Activated T-helper 2 cell treated with anti-CD3 and anti-CD28 coated beads, Interferon-gamma antibody, Interleukin-2, Interleukin-4, amounts not matched to agents 10 μg/mL and 5 μg/mL and 100 μg/mL, durations not matched to agents 14 hours and 24 hours and 36 hours (primary cell): ENCODE measurements at places on chromosomes 2 and 18. TPM values are rescaled to one million over a fixed set of nuclear protein-coding genes. Genes with fewer than 3 reads are reported as not detected.

DNA sequence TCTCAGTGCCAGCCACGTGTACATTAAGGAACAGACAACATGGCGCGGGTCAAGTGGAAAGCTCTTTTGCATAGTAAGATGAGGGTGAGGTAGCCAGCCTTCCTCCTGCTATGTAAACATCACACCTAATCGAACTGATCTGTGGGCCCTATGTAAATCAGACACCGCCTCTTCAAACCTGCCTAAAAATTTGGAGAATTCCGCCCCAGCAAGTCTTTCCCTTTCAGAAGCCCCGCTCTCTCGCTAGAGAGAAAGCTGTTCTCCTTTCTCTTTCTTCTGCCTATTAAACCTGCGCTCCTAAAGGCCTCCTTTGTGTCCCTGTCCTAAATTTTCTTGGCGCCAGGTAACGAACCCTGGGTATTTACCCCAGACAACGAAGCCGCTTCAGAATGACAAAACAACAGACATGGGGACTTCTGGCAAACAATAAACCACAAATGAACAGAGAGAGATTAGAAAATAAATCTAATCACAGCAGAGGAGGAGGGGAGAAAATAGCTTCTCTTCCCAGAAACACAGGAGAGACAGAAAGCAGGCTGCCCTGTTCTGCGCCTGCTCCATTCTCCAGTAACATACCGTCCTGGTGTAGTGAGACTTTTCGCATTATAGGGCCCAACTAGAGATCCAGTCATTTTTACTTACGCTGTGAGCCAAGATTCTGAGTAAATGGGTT lies 31.9 kb upstream of the CYP1B1 start:
- no peak for DNase-seq

- no peak for DNase-seq
Measured at GRCh38 chr2:1593371-1594122, 150.8 kb downstream of the PXDN start.

DNA sequence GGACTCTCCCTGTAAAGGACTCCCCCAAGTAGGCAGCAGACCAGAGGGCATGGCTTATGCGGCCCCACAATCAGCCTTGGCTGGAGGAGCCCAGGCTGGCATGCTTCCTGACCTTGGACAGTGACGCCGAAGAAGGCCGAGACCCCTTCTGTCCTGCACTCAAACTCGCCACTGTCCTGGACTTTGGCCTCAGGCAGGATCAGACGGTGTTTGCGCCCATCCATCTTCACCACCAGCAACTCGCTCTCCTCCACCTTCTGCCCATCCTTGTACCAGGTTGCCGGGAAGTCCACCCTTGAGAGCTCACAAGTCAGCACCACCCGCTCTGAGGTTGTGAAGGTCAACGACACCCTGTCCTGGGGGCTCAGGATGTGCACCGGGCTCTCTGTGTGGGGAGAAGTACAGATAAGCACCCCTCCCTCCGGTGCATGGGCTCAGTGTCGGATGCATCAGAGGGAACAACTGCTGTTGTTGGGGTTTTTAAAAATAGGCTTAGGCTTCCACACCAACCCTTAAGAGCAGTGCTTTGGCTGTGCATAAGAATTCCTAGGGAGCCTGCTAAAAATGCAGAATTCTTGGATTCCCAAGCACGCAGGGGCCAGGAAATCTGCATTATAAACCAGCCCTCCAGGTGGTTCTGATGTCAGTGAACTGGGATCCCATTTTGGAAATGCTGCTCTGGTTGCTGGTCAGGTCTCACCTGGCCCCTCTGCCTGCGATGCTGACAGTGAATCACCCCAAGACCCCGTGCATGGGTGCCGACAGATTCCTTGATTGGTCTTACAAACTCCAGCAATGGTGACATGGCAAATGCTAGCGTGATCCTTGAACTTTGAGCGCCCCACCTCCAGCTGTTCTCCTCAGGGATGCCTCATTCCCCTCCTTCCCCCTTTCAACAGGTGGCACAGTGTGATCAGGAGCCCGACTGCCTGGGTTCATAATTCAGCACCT lies 5.9 kb downstream of the OBSL1 start:
- no peak for DNase-seq

GRCh38 chr2:44934983-44935728 lies 6.3 kb upstream of the SIX3 start:
- DNase-seq = no peak

- no peak for DNase-seq
Measured at GRCh38 chr18:68314403-68314802, 400.5 kb downstream of the TMX3 start.

GRCh38 chr2:190119923-190120590 lies 57.5 kb upstream of the MSTN start:
- no peak for DNase-seq

The TEX44 gene
- not detected in 2 replicates for total RNA-seq

- no peak for DNase-seq
Measured at GRCh38 chr18:22213333-22213973, 44.1 kb downstream of the GATA6 start.

- DNase-seq = no peak
Measured at GRCh38 chr2:42826231-42826630, 33.8 kb upstream of the HAAO start.

DNA sequence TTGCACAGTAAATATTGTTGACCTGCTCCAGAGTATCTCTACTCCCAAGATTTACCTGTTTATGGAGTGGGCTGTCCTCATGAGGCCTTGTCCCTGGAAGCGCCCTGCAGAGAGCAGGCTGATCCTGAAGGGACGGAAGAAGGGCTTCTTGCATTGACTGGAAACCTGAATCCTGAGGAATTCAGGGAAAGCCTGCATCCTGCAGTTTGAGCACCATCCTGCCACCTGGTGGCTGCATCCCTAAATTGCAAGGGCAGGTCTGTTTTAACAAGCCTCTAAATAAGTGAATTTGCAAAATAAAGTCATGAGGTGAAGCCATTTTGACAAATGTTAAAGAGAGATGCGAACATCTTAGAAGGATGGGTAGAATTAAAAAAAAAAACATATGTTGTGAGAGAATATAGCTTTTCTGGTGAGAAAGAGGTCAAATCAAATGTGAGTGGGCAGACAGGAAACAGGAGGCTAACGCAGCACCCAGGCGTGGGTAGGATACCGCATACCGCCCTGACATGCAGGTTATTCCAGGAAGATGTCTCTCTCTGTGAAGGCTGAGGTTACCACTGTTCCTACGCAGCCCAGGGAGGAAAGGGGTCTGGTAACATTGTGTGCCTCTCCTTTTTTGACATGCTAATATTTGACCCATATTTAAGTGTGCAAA lies 754.9 kb downstream of the RNF144A start:
- DNase-seq = peak; percentile 51

DNA sequence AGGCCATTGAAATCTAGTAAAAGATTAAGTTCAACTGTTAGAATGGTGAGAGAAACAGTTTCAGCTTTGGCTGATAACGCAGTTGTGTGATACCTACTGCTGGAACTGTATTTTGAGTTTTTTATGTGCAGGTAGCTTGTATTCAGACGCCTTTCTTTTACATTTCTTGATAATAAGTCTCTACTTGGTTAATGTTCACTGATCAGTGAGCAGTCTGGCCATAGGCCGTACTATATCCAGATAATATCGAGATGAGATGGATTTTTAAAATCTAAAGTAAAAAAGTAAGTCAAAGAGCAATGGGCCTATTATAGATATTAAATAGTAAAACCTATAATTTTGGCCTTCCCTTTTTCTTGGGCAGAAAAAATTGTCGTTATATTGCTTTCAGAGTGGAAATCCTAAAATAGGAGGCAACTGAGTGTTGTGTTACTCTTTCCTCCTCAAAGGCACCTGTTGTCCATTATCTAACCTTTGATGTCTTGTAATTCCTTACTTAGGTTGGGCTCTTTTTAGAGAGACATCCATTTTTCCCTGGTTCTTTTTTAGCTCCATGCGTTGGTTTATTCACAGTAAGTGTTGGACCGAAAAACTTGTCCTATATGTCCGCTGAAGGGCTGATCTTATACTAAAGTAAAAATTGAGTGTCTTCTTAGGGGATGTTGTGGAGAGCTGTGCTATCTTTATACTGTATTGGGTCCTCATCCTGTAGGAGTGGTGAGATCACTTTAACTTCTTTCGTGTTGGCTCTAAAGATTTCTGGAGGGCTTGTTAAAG lies 1.7 kb downstream of the EML4 start:
- DNase-seq = no peak

DNA sequence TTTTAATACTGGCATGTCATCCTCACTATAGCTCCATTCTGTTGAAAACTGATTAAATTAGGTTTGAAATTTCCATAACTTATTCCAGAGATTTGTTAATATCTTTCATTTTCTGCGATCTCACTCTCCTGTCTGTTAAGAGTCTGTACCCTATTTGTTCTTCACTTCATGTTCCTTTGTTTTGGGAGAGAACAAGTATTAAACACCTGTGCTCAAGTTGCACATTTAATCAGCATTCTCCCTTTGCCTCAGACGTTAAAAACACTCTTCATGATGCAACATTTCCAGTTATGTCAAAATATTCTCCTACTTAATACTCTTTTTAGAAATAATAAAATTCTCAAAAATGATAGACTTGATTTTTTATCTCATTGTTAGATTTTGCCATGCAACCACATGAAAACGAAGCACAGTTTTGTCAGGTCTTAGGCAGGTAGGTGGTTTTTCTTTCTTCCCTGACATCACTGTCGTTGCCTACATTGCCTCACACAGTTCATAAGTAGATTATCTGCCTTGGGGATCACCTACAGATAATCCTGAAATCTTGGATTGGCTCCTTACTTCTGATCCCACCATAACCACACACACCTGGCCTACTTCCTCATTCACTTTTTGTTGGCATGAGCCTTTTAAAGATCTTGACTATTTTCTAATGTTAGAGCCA lies 109.9 kb downstream of the GAREM1 start:
- DNase-seq = no peak

- no peak for DNase-seq
Measured at GRCh38 chr2:68559692-68560091, 83.7 kb upstream of the PROKR1 start.

DNA sequence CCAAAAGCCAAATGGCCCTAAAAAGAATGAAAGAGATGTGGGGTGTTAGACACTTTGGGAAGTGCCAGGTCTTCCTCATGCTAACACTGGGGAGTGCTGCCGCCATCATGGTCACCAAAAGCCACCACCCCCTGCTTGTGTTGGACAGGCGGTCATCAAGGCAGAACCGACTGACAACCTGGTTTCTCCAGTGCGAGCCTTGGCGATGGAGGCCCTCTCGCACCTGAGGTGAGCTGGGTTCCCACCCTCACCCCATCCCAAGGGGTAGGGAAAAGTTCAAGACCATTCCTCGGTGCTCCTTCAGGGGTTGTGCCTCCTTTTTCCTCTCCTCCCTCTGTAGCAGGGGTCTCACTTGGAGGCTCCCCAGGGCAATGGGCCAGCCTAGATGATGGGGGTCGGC lies 33.6 kb downstream of the MROH2A start:
- DNase-seq = no peak

The ZNF396 gene
- total RNA-seq = 0.25 and 0.32 TPM in 2 replicates

DNA sequence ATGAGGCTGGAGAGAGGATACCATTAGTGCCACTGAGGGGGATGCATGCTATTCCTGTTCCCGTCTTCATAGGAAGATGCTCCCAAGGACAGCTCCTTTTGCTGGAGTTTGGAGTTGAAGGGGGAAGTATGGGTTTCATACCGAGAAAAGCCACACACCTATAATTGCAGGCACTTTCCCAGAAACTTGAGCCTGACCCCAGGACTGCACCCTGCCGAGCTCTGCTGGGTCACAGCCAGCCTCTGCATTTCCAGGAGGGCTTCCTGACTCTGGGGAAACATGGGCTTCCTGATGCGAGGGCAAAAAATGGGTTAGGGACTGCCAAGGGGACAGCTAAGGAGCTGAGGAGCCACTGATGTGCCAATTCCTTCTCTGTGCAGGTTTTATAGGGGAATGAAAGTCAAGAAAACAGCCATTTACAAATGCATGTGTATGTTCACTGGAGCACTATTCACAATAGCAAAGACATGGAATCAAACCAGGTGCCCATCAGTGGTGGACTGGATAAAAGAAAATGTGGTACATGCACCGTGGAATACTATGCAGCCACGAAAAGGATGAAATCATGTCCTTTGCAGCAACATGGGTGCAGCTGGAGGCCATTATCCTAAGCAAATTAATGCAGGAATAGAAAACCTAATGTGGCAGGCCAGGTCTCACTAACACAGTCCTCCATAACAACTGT lies 104.5 kb downstream of the ACAA2 start:
- DNase-seq = no peak

DNA sequence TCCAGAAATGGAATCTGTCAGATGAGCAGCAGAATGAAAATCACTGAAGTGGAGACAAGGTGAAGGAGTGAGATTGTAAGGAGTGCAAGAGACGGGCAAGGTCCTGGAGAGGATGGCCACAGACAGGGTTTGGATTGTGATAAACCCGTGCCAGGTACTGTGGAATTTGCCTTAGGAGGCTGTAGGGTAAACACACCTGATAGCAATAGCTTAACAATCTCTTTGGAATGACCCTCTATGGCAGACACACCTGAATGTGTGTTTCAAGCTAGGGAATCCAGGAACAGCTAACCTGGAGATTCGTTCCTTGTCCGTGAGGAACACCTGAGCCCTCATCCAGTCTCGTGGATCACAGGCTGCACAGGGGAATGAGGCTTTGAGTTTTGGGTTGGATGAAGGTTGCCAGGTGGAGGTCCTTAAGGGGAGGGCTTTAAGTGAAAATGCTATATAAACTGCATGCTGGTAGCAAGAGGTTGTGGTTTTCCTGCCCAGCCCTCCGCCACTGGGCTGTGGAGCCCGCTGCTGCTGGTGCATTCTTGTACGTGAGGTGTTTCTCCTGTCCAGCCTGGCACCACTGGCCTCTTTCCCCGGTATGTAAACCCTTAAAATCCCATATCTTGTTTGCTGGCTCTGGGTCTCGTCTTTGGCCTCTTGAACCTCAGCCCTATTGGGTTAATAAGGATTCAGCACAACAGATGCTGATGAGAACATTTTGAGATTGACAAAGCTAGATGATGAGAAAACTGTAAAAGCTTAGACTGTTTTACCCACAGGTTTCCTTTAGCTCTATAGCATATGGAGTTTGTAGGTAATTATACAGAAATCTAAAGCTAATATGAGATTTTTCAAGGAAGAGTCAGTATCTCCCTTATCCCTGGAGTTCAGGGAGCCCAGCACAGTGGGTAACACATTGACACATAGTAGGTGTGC lies 117.9 kb downstream of the ARHGAP15 start:
- DNase-seq = no peak

DNA sequence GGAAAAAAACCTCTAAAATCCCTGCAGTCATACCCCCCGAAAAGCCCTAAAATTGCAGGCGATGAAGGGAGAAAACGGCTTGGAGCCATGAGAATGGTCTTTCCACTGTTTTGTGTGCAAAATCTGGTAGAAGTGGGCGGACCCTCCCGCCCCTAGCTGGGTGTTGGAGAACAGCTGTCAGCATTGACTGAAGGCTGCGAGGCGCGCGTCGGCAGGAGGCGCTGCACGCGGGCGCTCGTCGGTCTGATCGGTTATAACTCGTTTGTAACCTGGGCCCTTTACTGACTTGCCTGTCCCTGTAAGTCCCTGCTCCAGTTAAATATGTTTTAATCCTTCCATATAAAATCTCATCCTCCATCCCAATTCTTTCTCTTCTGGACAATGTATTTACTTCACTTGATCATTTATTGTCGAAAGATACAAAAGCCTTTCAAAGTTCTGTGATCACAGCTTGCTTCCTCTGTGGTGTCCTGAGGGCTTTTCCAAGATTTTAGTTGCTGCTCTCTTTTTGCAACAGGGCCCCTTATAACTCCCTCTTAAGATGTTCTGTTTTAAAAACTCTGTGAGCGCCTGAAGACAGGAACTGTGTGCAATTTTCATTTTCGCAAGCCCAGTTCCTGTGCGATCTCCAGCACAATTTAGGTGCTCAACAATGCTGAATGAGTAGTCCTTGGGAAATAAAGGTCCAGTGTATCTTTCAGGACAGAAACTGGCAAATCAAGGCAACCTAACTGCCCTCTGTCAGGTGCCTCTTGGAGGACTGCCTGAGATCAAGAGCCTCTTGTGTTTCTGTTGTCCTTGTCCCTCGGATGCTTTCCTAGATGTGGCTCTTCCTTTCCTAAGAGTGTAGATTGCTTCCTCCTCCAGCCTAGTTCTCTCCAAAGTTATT lies 918 bp upstream of the HNRNPLL start:
- DNase-seq = peak; percentile 80
